Kidney tubule cell (primary cell): ENCODE measurements at places on chromosomes 2 and 18.
A peak's percentile ranks its signal among the peaks of the same experiment; 100 is the strongest.

GRCh38 chr2:52390651-52391050 lies 1358.7 kb upstream of the NRXN1 start:
- DNase-seq, result no peak

- DNase-seq, result no peak
These were observed 43.4 kb upstream of the NEUROD1 start for GRCh38 chr2:181723731-181724130.

GRCh38 chr2:37875403-37875906 lies 49.6 kb upstream of the RMDN2 start:
- DNase-seq, result no peak

GRCh38 chr18:21669736-21670285 lies 34.8 kb downstream of the ABHD3 start:
- peak; percentile 79 for DNase-seq

DNA sequence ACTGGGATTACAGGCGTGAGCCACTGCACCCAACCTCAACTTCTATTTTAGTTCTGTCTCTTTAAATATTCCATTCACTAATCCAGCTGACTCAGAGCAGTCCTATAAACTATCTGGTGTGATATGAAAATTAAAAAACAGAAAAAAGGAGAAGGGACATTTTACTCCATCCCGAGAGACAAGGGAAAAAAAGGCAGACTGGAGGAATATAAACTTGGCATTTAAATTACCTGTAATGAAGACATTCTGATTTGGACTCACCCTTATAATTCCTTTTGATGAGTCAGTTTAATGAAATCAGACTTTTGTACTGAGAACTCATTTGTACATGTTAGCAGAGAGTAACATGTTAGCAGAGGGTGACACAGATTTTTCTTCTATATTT lies 74.8 kb upstream of the RIOK3 start:
- peak; percentile 31 for DNase-seq

- DNase-seq, result no peak
These were observed 13.9 kb upstream of the PROM2 start for GRCh38 chr2:95260028-95261023.

DNA sequence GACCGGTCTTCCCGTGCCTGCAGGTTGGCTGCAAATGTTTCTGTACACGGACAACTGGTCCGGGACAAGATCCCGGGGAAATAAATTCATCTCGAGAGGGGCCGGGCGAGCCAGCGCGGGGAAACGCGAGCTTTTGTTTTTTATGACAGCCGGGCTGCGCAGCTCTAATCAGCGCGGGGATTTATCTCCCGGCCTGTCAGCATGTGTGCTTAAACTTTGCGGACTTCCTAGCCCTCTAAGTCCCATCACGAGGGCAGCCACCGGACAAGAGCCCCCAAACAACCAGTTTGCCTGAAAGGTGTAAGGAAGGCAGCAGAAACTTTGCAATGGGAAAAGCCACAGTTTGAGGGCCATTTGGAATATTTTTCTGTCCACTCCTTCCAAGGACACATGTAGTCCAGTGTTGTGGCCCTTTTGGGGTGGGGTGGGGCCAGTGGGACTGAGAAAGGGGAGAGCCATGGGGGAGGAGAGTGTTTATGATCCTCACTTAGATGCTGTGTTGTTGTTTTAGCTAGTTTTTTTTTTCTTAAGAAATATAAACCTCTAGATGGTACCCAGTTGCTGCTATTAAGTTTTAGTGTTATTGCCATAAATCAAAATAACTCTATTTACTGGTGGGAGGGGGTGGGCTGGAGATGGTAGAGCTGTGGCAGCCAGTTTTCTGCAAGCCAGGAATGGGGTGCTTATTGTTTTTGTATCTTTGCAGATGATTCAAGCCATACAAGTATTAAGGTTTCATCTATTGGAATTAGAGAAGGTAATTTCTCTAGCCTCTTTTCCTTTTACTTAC lies 6.0 kb downstream of the MEIS1 start:
- no peak for DNase-seq

GRCh38 chr2:150126143-150126740 lies 361.2 kb downstream of the RND3 start:
- DNase-seq, result peak; percentile 95

DNA sequence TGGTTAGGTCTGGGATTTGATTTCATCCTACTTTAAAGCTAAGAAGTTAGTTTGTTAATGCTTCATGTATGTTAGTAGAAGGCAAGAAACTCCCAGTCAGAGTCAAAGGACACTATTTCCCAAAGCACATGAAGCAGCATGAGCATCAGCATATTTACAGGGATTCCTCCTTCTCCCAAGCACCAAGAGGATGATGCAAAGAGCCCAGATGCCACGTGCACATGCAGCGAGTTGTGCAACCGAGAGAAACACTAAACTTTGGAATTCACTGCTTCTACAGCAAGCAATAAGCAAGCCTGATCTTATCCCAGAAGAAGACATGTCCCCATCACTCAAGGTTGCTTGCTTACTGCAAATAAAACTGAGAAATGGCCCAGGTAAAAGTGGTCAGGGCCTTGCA lies 32.5 kb downstream of the CPO start:
- no peak for DNase-seq
